Adrenal gland (tissue), 19 donors: ENCODE measurements at places on chromosomes 13 and 19. TPM values are rescaled to one million over a fixed set of nuclear protein-coding genes. Genes with fewer than 3 reads are reported as not detected.

DNA sequence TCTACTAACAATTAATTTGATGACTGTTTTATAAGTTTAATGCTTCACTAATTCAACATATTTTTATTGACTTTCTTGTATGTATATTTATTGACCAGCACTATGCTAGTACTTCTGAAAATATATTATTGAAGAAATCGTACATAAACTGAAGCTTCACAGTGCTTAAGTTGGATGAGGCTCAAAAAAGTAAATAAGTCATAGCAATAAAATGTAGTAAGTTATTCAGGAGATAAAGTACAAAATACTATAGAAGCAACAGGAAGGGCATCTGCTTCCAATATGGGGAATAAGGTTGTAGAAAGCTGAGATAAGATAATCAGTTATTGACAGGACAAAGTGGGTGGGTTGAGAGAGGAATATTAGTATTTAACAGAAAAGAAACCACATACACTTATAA lies 944.9 kb upstream of the MIR17HG start:
- no peak for DNase-seq

DNA sequence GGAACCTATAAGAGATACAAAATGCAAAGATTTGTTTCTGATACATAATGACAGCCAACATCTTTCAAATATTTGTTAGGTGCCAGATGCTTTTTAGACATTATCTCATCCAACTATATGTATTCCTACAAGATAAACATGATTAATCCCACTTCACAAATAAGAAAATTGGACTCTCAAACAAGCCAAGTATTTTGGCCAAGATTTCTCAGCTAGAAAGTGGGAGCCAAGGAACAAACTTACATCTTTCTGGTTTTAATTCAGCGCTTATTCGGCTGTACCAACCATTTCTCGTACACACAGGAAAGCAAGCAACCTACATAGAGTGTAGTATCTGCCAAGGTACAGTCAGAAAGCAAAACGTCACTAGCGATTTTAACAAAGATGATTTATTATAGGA lies 85.7 kb upstream of the SERP2 start:
- DNase-seq, result no peak

GRCh38 chr13:109665781-109666249 lies 120.6 kb downstream of the IRS2 start:
- no peak for DNase-seq

GRCh38 chr13:70884196-70884595 lies 775.9 kb upstream of the KLHL1 start:
- no peak for DNase-seq

- DNase-seq, result no peak
Observed at GRCh38 chr19:3281026-3281425, 56.6 kb downstream of the CELF5 start.

- no peak for DNase-seq
Observed at GRCh38 chr19:50349277-50350057, 16.0 kb downstream of the NAPSA start.

GRCh38 chr19:4508698-4509097 lies 9.6 kb downstream of the PLIN4 start:
- no peak for DNase-seq

DNA sequence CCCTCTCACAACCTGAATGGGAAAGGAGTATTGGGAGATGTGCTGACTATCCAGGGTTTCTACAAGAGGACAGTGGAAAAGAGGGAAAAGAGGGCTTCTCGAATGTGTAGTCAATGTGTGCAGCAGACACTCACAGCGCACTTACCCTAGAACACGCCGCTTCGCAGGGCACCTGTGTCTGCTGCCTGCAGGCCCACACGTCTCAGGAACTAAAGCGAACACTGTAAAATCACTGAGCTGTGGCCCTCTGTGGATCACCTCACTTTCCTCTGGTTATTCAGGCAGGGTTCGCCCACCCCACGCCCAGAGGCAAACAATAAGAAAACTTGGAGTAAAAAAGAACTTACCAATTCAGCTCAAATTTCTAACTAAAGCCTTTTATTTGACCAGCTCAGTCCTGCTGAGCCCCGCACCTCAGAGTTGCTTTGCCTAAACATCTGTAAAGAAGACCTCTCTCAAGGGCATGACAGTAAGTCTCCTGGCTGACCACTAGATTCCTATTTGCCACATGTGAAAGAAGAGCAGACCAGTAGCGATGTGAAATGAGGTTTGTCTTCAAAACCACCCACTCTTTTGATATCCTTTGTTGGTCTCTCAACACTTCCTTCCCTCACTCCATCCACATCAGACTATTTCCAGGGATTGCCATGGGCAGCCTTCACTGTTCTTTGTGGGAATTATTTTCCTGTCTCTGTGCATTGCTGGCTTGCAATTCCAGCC lies 19.3 kb upstream of the DOCK9 start:
- no peak for DNase-seq

- DNase-seq, result no peak
Observed at GRCh38 chr13:23710366-23710765, 140.2 kb downstream of the TNFRSF19 start.

DNA sequence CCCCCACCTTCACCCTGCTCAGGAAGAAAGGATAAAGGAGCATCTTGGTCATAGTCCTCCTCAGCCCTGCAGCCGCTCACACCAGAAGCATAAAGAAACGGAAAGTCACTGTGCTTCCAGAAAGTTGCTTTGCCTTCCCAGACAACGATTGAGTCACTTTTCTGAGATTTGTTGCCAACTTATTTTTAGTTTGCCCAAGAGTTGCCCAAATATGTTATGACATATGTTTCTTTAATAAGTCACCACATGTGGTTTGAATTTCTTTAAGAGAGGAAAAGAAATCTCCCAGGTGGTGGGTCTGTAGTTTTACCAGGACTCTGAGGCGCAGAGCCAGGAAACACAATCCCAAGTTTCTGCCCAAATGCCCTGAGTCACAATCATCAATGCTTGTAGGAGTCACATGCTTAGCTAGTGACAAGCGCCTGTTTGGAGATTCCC lies 63.4 kb upstream of the LRCH1 start:
- DNase-seq, result no peak

DNA sequence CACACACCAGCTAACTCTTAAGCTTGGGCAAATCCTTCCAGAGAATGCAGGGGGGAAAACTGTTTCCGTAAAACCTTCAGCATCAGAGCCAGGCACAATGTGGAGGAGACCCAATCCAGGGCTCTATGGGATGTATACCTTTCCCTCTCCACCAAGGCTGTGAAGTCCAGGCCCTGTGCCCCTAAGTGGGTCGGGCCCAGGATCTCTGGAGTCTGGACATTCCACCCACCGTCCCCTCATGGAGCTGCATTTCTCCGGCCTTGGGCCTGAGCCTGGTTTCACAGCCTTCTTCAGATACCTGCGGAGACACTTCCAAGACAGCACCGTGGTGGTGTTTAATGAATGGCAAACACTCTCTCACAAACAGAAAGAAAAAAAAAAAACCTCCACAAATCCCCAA lies 186.2 kb downstream of the URI1 start:
- no peak for DNase-seq

GRCh38 chr19:40507892-40508291 lies 41.1 kb downstream of the SPTBN4 start:
- no peak for DNase-seq

GRCh38 chr19:7720351-7720750 lies 11.6 kb downstream of the CLEC4G start:
- no peak for DNase-seq

DNA sequence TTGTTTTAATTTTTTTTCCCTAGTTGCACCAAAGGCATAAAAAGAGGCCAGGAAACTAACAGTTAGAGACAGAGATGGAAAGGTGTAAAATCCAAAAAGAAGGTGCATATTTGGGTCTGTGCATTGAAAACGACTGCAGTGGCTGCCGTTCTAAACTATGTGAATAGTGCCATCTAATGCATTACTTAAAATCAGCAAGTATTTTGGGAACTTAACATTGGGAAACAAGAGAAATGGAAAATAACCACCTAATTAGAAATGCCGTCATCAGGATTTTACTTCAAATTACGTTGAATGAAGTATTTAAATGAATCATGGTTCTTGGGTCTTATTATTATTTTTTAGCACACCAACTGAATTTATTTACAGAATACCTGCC lies 189.5 kb upstream of the MIR17HG start:
- DNase-seq, result no peak

DNA sequence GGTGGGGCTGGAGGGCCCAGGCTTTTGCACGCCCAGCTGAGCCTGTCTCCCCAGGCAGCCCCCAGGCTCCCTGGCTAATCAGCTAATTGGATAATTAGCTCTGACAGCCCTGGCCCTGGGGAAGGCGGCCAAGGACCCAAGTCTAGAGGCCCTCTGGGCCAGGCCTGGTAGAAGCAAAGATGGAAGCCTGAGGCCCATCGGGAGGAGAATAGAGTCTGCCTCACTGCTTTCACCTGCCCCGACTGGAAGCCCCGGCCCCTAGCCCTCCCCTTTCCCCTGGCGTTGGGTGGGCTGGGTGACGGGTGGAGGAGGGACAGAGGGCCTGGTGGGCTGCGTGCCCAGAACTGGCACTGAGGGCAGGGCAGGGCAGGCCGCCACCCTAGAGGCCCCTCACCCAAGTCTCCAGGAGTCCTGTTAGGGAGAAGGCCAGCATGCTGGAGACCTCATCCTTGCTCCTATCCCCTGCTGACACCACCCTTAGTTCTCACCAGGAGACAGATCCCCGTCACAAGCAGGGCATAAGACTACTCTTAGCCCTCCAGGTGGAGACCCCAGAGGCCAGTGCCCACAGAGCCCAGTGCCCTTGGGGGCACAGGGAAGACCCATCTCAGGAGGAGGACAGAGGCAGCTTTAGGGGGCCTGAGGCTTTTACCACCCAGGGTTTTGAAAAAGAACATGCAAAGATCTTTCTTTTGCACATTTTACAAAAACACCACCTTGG lies 12.0 kb downstream of the LYL1 start:
- DNase-seq, result no peak

DNA sequence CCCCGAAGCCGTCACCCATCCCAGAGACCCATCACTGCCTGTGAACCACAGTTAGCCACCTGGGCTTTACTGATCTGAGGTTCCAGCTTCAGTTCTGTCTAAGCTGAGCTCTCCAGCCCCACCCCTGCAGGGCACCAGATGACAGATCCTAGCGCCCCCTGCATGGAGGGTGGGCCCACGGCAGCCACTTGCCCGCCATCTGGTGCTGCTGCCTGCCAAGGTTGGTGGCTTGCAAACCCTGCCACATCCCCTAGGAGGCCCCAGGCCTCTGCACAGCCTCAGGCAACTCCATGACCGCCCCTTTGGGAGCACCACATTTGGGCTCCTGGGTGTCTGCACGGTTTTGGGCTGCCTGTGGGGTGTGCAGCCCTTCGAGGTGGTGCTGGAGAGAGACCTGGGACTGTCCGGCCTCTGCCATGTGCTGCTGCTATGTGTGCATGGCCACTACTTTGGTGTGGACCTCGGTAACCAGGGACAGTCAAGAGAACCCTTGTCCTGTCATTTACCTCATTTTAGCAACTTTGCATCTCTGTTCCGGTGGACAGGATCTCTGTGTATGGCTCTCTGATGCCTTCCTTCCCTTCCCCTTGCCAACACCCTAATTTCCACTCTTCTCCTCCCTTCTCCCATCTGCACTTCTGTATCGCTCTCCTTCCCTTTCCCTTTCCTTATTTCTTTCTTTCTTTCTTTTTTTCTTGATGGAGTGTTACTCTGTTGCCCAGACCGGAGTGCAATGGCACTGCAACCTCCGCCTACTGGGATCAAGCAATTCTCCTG lies 17.4 kb upstream of the SDHAF1 start:
- DNase-seq, result no peak

DNA sequence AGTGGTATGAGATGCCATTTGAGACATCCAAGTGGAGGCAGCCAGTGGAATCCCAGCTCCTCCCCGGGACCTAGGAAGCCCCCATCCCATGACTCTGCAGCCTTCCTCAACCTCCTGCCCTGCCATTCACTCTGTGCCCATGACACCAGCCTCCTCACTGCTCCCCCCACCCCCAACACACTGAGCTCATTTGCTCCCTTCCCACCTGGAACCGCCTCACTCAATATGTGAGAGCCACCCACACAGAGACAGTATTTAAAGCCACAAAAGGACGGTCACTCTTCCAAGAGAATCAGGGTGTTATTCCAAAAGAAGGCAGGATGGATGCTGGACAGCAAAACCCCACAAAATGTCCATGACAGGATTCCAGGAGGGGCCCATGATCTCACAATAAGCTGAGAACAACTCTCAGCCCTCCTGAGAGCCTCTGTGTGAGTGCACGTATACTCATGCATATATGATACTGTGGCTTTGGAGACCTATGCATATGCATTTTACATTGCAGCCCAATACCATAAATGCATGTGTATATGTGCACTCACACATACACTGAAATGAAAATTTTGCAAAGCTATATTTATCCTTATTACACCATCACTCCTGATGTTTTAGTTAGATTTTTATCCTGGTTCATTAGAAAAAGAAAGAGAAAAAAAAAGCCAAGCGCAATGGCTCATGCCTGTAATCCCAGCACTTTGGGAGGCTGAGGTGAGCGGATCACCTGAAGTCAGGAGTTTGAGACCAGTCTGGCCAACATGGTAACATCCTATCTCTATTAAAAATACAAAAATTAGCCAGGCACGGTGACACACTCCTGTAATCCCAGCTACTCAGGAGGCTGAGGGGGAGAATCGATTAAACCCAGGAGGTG lies 10.8 kb upstream of the RANBP3 start:
- DNase-seq, result no peak

DNA sequence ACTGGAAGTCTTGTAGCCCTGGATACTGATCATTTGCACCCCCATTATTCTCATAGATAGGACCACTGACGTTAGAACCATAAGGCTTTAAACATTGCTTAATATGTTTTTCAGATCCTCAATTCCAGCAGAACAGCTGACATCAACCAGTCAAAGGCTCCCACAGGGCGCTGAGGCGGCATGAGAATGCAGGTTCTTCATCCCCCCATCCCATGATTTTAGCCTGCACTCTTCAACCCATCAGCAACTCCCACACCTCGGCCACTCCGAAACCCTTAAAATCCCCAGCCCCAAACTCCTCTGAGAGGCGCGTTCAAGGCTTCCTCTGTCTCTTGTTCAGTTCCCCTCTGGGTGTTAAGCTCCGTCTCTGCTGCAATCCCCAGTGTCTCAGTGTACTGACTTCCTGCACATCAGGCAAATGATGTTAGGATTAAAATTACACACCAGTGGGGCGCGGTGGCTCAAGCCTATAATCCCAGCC lies 24.3 kb upstream of the LAMP1 start:
- DNase-seq, result peak; percentile 59

GRCh38 chr13:99558570-99559180 lies 57.4 kb downstream of the TM9SF2 start:
- DNase-seq, result no peak

The PRTN3 gene
- 0.33 TPM for total RNA-seq

The CYP4F2 gene
- total RNA-seq, result not detected

The DUS3L gene
- 21.0 TPM for total RNA-seq

The PSG6 gene
- not detected for total RNA-seq

The C5AR2 gene
- 0.42 TPM for total RNA-seq

The CYP2B6 gene
- not detected for total RNA-seq

The C19orf53 gene
- 173 TPM for total RNA-seq

The ZNF493 gene
- 69.8 TPM for total RNA-seq

The ACP7 gene
- not detected for total RNA-seq

The RDH8 gene
- not detected for total RNA-seq

The ZNF132 gene
- total RNA-seq, result 12.0 TPM

The ZNF253 gene
- 19.2 TPM for total RNA-seq

The UBE2L5 gene
- not detected for total RNA-seq

The PROZ gene
- not detected for total RNA-seq
